ENCODE measurements at places on chromosomes 7 and 10.

- DNase-seq, result no peak
Measured at GRCh38 chr7:105307163-105307672, 81.5 kb downstream of the SRPK2 start.

- no peak for DNase-seq
Measured at GRCh38 chr10:114631666-114632417, 26.2 kb downstream of the ABLIM1 start.

DNA sequence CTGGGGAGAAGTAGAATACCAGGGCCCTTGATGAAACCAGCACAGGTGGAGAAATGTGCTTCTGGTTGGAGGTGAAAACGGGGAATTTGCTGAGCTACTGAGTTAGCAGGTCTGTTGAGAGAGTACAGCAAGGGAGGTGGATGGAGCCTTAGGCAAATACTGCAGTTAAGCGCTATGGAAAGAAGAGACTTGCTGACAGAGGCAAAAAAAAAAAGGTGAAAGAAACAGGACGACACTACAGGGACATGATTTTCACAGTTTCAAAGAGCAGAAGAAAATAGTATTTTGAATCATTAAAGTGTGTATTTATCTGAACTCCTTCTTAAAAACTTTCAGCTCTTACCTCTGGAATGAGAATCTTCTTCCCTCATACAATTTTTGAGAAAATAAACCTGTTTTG is 159.5 kb downstream of the DNAH11 start:
- DNase-seq, result no peak

DNA sequence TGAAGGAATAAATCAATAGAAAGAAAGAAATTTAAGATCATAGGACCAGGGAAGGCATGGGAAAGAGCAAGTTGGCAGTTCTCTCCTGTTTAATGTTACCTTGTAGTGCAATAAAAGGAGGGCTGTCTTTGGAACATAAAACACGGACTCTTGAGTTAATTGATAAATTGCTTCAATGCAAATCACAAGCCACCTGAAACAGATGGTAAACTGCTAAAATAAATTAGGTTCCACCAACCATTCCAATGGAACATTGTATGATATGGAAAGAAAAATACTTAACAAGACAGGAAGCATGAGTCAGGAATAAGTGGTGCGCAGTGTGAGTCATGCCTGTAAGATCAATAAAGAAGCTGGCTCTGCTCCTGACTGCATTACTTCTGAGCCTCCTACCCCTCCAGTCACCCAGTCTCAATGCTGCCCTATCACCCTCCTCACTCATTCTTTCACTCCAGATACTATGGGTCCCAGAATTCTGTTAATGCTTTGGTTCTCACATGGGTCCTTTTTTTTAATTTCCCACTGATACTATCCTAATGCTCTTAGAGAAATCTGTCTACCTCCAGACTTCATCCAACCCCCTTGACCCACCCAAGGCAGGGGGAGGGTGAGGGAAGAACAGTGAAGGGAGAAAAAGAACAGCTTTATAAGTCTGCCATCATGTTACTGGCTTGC is 78.9 kb downstream of the LRRC17 start:
- no peak for DNase-seq

- DNase-seq, result no peak
Measured at GRCh38 chr10:25815236-25815635, 118.8 kb upstream of the MYO3A start.

- no peak for DNase-seq
Measured at GRCh38 chr7:27917774-27918314, 177.9 kb downstream of the TAX1BP1 start.

DNA sequence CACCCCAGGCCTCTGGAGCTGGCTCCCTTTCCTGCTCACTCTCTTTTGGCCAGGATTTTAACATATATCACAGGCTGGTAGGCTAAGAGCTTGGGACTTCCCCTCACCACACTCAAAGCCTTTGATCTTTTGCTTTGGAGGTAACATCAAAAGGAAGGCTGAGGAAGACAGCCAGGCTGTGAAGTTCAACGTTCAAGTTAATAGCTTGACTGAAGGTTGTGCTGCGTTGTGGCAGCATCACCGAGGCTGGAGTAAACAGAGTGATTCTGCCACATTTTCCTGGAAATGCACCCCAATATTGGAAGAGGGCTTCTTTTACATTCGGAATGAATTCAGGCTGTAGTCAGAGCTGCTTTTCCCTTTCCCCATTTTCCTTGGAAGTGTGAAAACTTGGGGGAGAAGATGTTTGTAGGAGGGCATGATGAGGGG is 57.3 kb downstream of the TCF7L2 start:
- DNase-seq, result no peak

GRCh38 chr10:113494761-113495160 is 58.1 kb upstream of the HABP2 start:
- no peak for DNase-seq

GRCh38 chr10:10233229-10233628 is 784.4 kb upstream of the CELF2 start:
- no peak for DNase-seq

- DNase-seq, result no peak
Measured at GRCh38 chr10:43338117-43338516, 33.3 kb upstream of the FXYD4 start.

DNA sequence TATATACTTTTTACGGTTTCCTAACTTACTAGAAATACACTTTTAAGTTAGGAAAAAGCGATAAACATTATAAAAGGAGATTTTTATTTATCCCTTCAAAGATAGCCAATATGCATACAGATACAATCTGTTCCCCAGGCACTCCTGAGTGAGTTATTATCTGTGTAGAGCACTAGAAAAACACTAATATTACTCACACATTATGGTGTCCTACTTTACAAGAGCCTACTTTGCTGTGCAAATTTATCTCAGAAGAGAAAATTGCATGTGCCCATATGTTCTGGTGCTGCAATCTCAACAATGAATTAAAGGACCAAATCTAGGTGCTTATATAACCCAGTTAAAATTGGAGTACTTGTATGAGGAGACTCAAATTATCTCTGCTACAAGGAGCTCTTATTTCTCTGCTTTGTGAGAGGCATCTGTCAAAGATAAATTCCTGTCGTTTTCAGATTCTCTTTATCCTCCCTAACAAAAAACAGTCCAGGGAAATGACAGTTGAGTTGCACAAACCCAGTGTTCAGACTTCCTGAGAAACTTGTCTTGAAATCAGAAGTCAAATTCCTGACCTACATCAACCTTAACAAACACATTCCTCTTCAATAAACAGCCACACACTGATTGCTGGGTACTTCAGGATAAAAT is 28.9 kb downstream of the CPA1 start:
- no peak for DNase-seq

- no peak for DNase-seq
Measured at GRCh38 chr7:103630318-103630717, 184.3 kb upstream of the SLC26A5 start.

DNA sequence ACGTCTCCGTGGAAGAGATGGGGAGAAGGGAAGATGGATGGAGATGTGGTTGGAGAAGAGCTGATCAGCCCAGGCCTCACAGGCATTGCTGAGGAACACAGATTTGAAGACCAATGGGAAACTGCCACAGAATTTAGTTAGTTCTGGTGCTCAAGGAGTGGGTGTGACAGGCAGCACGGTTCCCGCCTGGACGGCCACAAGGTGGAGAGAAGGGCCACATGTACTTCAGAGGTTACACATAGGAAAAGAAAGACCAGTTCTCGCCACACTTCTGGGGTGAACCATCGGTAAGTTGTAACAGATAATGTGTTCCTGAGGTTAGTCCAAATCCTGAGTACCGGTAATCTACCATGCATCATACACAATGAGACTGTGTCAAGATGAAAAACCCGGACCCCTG is 29.5 kb upstream of the GJD4 start:
- DNase-seq, result no peak

DNA sequence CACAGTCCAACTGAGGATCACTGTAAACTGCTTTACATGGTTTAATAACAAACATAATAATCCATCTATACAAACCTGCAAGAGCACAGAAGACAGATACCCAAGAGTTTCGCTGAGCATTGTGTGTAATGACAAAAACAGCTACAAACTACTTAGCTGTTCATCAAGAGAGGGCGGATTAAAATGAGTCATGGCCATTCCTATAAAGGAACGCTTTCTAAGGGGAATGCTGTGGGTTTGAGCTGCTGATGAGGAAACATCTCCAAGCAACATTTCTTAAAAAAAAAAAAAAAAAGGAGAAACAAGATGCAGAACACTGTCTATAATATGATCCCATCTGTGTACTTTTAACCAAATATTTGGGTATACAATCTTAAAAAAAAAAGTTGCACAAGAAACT is 33.8 kb downstream of the VOPP1 start:
- no peak for DNase-seq

All from activated CD4-positive, alpha-beta T cell treated with anti-CD3 and anti-CD28 coated beads, Interleukin-2, amount 50 U/mL, for 24 hours (primary cell).